ENCODE measurements at places on chromosomes 16 and 17. TPM values are rescaled to one million over a fixed set of nuclear protein-coding genes. Genes with fewer than 3 reads are reported as not detected.

GRCh38 chr16:23827057-23827456, 8.7 kb upstream of the PRKCB start:
- DNase-seq, result no peak

The TAOK1 gene
- 13.9 TPM for polyA plus RNA-seq

GRCh38 chr16:22357635-22357971, 16.8 kb downstream of the CDR2 start:
- no peak for DNase-seq

GRCh38 chr17:6559753-6560215, 3.4 kb upstream of the PITPNM3 start:
- no peak for DNase-seq

The KRTAP1-1 gene
- polyA plus RNA-seq, result not detected

- DNase-seq, result peak; percentile 58
These were observed 9.0 kb upstream of the TERB1 start for GRCh38 chr16:66810391-66810790.

The SLC6A2 gene
- 0.05 TPM for polyA plus RNA-seq

The SPN gene
- not detected for polyA plus RNA-seq

DNA sequence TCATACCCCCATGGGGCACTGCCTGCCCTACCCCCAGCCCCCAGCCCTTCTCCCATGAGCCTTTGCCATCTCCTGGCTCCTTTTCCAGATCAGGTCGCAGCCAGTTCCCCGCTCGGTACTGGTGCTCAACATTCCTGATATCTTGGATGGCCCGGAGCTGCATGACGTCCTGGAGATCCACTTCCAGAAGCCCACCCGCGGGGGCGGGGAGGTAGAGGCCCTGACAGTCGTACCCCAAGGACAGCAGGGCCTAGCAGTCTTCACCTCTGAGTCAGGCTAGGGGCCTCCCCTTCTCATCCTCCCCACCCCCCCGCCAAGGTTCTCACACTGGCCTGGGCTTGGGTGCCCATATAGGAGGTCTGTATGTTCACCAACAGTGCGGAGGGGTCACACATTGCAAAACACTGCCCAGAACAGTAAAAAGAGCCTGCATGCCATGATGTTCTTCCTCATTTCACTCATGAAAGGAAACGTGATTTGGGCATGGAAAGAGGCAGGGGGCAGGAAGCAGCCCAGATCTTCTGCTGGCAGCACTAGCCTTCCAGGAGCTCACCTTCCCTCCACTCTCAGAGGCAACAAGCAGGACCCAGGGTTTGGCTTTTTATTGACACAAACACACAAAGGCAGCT, 7.5 kb downstream of the IFI35 start:
- DNase-seq, result no peak

DNA sequence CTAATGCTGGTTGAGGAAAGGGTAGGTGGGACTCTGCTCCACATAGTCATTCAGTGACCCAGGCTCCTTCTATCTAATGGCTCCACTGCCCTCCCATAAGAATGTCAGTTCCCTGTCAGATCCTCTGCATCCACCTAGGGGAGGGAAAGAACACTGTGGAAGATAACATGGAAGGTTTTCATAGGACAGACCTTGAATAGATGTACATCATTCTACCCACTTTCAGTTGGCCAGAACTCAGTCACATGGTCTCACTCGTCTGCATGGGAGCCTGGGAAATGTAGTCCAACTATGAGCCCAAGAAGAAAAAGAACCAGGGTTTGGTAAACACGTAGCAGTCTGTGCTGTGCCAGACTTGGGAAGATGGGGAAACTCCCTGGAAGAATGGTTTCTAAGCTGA, 27.1 kb upstream of the SCNN1B start:
- DNase-seq, result peak; percentile 40

The DNAH17 gene
- 0.08 TPM for polyA plus RNA-seq

DNA sequence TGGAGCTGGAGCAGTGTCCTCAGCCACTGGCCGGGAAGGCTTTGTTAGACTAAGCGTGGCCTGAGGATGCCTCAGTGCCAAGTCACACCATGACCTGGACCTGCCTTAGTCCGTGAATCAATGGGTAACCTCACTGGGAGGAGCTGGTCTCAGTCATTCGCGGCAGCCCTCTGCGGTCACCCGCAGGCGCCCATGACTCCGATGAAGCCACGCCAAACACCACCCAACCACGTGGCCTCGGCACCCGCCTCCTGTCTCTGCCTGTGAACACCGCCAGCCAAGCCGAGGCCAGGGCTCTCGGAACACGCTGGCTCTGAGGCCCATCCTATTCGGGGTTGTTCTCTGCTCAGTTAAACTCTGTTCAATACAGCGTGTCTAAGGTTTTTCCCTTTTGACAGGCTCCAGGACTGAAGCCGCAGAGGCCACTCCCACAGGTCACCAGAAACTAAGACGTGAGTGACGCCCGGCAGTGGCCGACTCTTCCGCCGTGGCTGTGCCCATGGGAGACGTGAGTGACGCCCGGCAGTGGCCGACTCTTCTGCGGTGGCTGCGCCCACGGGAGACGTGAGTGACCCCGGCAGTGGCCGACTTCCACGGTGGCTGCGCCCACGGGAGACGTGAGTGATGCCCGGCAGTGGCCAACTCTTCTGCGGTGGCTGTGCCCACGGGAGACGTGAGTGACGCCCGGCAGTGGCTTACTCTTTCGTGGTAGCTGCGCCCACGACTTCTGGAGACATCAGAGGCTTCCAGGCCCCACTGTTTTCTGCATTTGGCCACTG, 16.8 kb upstream of the PABPN1L start:
- no peak for DNase-seq

GRCh38 chr17:50331085-50331791, 14.7 kb upstream of the XYLT2 start:
- peak; percentile 79 for DNase-seq

DNA sequence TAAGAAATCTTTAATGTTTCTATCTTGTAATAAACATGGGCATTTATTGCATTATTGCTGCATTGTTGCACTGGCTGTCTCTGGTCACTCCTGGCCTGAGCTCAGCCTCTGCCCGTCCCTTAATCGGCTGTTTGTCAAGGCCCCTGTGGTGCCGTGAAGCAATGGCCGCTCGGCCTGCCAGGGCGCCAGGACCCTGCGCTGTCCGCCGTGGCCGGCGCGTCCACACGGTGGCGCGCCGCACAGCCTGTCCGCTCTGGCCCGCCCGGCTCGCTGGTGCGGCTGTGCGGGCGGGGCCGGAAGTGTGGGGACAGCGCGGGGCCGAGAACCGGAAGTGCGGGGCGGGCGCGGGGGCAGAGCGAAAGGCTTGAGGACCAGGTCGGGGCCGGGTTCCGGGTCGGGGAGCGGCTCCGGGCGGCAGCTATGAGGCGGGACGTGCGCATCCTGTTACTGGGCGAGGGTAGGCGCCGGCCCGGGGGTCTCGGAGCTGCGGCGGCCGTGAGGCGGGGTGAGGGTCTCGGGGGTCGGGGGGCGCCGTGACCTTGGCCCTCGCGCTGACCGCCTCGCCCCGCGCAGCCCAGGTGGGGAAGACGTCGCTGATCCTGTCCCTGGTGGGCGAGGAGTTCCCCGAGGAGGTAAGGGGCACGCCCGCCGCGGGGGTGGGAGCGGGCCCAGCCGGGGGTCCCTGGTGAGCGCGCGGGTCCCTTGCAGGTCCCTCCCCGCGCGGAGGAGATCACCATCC, at the start of gene RHOT2:
Gene RHOT2 (plus strand): TSS at position 353 of the 739 bp plus-strand sequence. CDS start 68 bp downstream, at position 421.
- peak; percentile 86 for DNase-seq

DNA sequence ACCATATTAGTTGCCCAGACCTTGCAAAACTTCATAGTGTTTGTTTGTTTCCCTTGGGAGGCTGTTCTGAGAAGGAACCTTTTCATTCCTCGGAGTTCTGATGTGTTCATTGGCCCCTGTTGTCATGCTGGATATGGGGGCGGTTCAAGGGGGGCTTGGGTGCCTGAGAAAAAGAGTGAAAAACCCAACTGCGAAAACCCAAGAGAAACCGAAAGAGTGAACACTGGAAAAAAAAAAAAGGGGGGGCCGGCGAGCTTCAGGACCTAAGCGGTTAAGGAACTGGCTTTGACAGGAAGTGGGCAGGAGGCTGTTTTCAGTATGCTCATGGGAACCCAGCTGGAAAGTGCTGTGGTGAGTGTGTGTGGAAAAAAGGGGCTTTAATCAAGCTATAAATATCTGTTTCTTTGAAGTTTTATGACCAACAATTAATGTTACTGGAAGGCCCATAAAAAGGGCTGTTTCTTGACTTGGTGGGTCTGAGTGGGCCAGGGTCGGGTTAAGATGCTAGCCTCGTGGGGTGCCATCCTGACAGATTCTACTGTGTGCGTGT, 510.7 kb downstream of the MAF start:
- no peak for DNase-seq

The DUSP14 gene
- polyA plus RNA-seq, result 132 TPM

DNA sequence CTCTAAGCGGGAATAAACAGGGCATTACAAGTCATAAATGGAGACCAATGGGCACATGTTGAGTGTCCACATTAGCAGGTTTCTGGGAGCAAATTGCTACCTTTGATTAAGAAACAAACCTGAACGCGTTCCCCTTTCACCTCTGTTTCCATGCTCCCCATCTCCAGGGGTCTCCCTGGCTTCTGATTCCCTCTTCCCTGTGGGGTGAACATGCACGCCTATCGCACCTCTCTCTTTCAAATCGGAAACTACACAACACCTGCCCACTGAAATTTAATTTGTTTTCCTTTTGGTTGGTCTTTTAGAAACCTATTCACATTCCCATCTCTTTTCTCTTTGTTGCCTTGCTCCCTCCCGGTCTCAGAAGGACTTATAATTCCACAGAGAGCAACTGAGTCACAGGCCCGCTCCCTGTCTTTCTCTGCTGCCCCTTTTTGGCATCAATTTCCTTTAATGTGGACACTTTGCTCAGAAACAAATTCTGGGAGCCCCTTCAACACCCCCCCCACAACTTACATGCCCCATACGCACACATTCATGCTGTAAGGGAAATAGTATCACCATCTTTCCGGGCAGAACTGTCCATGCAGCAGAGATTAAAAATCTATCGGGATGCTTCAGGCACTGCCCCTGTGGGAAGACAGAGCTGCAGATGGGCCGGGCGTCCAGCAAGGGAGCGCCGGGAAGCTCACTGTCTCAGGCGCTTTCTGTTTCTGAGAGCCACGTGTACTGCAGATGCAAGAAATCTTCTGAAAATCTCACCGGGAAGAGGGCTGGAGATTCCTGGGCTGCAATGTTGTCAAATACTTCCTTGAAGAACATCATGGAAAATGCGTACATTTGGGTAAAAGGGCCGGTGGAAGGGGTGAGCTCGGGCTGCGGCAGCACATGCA, 7.2 kb upstream of the FOXF1 start:
- no peak for DNase-seq

DNA sequence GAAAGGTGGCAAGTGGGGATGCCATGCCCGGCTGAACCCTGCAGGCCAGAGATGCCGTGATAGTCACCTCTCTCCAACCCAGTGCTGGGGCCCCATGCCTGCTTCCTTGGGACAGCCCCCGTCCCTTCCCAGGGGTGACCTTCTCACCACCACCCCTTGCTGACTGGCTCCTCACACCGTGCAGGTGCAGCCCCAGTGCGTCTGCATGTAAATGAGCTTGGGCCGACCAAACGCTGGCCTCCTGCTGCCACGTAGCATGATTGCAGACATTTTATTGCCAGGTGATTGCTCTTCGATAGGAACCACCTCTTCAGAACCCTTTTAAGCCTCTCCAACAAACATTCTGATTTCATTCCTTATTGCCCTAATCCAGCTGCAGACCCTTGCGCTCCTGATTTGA, 32.5 kb downstream of the ASIC2 start:
- DNase-seq, result no peak

DNA sequence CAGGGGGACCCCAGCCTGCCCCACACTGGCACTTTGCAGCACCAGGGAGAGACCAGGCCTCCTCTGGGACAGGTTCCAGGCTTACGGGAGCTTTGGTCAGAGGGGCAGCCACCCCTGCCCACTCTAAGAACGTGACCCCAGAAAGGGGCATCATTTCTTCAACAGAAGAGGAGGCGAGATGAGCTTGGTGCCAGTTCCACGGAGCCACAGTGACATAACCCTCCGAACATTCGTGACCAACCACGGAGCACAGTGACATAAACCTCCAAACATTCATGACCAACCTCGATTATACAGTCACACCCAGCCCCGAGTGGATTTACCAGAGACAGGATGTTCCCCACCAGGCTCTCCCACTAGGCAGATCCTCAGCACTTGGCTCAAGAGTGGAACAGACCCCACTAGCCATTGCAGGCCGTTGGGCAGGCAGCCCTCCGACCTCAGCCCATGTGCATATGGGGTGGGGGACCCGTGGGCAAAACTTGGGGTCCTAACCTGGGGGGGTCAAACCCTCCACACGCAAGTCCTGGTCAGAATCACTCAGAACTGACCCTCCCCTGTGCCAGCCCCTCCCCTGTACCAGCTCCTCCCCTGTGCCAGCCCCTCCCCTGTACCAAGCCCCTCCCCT, 112.9 kb downstream of the METRNL start:
- DNase-seq, result no peak

The CD300E gene
- polyA plus RNA-seq, result not detected

The COPZ2 gene
- 15.6 TPM for polyA plus RNA-seq

DNA sequence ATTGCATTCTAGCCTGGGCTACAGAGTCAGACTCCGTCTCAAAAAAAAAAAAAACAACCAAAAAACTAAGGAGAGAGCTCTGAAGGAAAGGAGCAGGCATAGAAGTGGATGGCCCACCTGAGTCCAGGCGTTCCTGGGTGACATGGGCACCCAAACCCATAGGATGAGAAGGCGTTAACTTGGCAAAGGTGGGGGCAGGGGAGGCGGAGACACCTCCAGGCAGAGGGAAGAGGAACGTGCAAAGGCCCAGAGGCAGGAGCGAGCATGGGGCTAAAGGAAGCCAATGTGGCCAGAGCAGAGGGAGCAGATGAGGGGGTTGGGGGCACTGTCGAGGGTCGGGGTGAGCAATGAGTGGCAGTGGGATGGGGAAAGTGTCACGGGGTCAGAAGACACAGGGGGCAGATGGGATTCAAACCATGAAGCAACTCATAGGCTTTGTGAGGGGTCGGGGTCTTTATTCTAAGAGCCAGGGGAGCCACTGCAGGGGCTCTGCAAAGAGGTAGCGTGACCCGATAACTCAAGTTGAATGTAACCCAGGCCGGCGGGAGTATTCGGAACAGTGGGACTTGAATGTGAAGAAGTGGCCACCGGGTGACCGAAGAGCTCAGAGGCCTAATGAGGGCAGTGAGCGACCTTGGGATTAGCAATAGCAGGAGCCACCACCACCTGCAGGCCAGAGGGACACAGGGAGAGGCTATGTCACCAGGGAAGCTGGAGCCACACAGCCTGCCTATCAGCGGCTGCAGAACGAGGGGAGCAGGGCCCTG, 11.8 kb downstream of the TTYH2 start:
- DNase-seq, result no peak

DNA sequence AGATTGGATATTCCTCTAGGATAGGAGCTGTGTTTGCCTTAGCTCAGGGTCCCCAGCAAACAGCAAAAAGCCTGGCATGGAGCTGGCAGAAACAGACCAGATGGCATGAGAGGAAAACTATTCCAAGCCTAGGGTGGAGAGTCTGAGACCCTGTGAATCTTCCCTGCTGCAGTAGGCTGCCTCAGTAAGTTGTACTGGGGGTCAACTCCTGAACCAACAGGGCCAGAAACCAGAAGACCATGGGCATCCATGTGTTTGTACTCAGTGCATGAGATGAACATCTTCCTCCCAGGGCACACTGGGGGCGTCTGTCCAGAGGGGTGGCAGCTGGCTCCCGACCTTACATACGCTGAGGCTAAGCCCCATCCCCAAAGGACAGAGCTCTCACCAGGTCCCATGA, 214.4 kb downstream of the C16orf78 start:
- no peak for DNase-seq

- DNase-seq, result no peak
These were observed 1.6 kb downstream of the ZNF423 start for GRCh38 chr16:49854188-49854795.

The RHBDF2 gene
- 30.6 TPM for polyA plus RNA-seq
